Stimulated activated naive CD4-positive, alpha-beta T cell treated with Interleukin-2 at 50 U/mL for 16 hours (primary cell): ENCODE measurements at places on chromosomes 4 and X.

DNA sequence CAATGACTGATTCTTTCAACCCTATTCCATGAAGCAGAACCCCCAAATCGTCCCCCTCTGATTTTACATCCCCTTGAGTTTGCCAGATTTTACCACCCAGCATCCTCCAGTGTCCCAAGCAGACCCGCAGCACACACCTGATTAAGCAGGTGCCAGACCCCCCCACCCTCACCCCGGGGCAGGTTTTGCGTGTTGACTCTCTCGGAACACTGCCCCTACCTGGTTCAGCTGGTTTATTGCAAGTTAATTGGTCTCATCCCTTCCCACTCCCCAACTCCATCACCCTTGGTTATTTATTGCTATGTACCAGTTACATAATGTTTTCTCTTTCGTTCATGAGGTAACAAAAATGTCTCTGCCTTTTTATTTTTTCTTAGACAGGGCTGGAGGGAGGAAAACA lies 258.4 kb downstream of the BCOR start:
- no peak for DNase-seq

DNA sequence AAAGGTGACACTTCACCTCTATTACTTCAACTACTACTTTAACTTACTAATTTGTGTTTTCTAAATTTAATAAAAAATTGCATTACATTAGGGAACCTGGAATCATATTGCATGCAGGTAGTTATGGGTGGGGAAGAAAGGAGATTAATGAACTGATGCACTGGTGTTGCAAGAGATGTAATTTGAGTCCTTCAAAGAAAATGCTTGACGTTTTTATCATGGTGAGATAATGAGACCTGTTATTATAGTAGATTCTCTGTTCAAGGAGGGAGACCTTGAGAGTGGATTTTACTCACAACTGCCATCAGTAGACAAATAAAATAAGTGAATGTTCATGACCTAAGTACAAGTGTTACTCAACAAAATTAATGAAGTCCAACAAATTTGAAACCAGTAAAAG lies 26.4 kb upstream of the MED14 start:
- no peak for DNase-seq

DNA sequence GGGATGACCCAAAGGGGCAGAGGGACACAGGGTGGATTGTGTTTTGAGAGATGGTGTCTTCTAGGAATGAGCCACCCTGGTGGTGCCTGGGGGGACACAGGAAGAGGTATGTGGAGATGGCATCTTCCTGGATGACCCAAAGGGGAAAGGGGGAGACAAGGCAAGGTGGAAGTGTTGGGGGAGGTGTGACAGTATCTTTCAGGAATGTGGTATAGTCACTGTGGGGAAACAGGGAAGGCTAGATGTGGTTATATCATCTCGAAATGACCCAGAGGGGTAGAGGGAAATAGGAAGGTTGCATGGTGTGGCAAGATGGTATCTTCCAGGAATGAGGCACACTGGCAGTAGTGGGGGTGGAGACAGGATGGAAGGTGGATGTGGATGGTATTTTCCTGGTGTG lies 62.9 kb downstream of the MAOA start:
- DNase-seq, result no peak

DNA sequence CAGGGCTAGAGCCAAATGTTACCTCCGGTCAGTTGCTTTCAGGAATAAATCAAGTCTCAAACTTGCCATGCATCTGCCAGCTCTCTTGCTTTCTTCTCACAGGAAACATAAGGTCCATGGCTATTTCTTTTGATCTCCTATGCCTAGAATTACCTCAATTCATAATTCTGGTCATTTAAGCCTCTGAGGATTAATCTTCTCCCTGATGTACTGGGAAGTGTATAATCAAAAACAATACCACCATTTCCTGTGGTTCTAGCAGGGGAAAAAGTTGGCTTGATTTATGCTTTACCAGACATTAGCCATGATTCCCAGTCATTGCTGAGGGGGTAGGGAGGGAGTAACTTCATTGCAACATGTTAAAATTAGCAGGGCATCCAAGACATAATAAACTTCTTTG lies 268.7 kb upstream of the EMCN start:
- no peak for DNase-seq

DNA sequence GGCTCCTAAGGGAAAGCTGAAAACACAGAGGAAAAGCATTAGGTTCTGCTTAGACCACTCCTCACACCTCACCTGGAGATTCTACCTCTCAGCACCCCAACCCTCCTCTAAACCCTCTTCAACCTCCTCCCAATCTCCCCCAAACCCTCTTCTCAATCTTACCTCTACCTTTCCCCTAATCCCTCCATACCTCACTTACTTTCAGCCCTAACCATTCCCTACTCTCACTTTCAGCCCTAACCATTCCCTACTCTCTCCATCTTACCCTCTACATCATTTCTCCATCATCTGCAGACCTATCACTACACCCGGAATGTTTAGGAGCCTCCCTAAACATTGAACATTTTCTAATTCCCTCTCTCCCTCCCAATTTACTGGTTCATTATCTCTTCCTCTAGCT lies 3.5 kb downstream of the RTL3 start:
- DNase-seq, result no peak

DNA sequence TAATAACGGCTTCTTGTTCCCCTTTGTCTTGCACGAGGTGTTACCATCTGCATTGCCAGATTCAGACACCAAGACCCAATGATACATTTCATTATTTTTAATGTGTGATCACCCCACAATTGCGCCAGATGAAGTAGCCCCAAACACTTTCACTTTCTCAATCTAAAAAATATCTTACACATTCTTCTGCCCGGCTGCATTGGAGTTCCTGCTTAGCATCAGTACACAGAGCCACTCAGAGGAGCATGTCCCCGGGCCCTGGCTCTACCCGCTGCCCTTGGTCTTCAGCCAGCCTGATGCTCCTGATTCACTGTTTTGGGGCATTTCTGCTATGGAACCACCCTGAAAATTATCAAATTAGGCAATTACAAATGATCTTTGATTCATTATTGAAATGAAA lies 66.0 kb upstream of the TENM3 start:
- DNase-seq, result no peak

- no peak for DNase-seq
Observed at GRCh38 chrX:151538190-151539122, 25.0 kb upstream of the PASD1 start.

DNA sequence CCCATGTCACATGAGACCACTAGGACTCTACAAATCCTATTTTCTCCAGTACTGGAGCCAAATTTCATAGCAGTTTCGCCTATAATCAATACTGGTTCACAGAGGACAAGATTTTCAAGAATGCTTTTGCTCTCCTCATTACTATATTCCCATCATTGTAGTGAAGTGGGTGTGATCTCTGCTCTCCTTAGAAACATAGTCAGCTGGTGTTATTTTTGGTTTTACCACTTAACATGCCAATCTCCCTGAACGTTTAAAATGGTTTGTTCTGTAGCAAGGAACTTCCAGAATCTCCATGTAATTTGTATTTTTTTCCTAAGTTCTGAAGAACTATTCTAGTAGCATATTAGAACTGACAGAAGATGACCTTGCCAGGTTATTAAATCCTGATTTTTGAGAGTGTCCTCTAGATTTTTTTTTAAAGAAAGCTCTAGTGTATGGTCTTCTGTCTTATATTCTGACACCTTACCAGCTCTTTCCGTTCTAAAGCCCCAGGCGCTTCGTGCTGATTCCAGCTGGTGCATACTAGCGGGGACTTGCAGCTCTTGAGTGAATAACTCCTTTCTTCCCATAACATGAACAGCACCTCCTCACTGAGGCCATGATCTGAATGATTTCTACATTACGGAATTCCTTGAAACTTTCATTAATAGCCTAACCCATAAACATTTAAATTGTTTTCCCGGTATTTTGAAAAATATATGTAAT lies 1372.9 kb downstream of the TECRL start:
- no peak for DNase-seq

- DNase-seq, result no peak
Observed at GRCh38 chrX:108178143-108178498, 86.5 kb downstream of the ATG4A start.

GRCh38 chrX:86263526-86263925 lies 115.3 kb downstream of the DACH2 start:
- no peak for DNase-seq

DNA sequence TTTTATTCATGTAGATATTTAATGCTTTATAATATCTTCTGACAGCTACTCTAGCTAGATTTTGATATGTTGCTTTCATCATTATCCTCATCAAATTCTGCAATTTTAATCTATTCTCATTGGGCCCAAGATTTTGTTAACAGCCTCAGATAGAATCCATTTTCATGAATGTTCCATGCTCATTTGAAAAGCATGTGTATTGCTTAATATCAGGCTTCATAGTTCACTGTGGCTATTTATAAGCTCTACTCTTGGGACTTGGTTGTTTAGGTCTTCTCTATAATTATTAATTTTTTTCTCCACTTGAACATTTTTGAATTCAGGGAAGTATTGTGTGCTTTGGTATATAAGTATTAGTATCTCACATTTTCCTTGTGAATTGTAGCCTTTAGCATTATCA lies 41.8 kb downstream of the RAB40A start:
- no peak for DNase-seq

DNA sequence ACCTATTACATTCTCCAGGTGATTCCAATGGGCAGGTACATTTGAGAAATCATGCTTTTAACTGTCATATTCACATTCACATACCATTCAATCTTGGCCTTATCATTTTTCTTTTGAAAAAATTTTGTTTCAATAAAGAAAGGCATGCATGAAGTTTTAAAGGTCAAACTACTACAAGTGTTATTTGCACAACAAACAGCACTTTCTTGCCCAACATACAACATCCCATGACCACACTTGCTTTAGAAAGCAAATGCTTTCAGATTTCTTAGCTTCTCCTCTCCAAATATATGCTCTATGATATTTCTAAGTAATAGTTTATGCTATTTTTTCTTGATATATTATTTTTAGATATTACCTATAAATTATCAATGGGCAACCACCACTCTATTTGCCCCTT lies 58.2 kb downstream of the NLGN4X start:
- DNase-seq, result no peak

- no peak for DNase-seq
Observed at GRCh38 chr4:8238515-8239053, 31.0 kb upstream of the HTRA3 start.

DNA sequence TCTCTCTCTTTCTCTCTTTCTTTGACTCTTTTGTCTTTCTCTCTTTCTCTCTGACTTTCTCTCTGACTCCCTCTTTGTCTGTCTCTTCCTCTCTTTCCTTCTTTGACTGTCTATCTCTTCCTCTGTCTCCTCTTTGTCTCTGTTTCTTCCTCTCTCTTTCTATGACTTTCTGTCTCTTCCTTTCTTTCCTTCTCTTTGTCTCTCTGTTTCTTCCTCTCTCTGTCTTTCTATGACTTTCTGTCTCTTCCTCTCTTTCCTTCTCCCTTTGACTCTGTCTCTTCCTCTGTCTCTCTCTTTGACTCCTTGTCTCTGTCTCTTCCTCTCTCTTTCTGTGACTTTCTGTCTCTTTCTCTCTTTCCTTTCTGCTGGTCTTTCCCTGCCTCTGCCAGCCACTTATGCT lies 38.7 kb downstream of the HNRNPD start:
- DNase-seq, result no peak

DNA sequence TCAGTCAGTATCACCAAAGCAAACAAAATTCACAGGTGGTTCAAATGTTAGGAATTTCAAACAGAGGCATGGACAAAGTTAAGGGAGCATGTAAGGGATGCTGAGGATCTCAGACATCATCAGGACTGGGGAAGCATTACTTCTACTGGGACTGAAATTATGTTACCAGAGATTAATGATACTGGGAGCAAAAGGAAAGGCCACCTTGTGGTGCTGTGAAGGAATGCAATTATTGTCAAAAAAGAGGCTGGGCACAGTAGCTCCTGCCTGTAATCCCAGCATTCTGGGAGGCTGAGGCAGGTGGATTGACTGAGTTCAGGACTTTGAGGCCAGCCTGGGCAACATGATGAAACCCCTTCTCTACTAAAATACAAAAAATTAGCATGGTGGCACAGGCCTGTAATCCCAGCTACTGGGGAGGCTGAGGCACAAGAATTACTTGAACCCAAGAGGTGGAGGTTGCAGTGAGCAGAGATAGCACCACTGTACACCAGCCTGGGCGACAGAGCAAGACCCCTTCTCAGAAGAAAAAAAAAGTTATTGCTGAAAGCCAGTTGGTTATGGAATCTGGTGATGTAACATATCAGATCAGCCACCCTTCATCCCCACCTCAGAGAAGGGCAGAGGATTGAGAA lies 954.3 kb downstream of the PCDH7 start:
- no peak for DNase-seq

GRCh38 chr4:154491341-154492271 lies at the start of gene DCHS2:
TSS of gene DCHS2 (minus strand) at chr4:154491799. CDS start at chr4:154491355, 444 bp downstream.
- no peak for DNase-seq

DNA sequence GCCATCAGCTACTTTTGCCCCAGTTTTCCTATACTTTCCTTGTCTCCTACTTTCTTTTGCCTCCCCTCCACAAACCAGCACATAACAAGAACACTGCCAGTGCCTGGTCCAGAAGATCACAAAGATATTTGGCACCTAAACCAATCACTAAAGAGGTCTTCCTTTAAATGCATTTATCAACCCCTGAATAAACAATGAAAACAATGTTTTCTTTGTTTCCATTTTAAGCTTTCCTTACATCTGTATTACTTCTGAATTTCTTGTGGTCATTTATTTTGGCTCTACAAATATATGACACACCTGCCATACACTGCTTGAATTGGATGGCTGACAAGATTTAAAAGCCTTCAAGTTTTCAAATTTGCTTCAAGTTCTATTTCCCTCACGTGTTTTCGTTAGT lies 43.9 kb downstream of the MBNL3 start:
- DNase-seq, result no peak

- no peak for DNase-seq
Observed at GRCh38 chrX:131213400-131213799, 75.7 kb downstream of the IGSF1 start.

GRCh38 chr4:188130355-188130754 lies 8.9 kb upstream of the TRIML1 start:
- DNase-seq, result no peak

GRCh38 chr4:154590329-154591006 lies at the start of gene FGA:
TSS of gene FGA (minus strand) at chr4:154590742. CDS start at chr4:154590687, 55 bp downstream.
- no peak for DNase-seq

DNA sequence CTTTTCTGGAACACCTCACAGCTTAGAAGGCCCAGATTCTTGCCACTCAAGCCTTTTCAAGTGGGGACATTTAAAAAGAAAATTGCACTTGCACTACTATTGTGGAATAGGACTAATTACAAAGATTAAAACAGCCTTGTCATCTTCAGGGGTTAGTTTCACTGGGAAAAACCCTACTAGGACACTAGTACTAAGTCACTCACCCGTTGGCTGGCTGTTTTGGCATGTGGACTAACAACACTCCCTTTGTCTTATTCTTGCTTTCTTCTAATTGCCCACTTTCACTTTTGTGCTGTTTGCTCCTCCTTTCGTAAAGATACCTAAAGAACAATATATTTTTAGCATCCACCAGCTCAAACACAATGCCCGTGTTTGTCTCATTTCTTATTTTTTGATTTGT lies 200.9 kb upstream of the MID1 start:
- no peak for DNase-seq
